CD4-positive, alpha-beta T cell treated with Interleukin-12 subunit alpha and Interleukin-12 subunit beta, for 1 hour (primary cell): ENCODE measurements at places on chromosomes 4 and X.

DNA sequence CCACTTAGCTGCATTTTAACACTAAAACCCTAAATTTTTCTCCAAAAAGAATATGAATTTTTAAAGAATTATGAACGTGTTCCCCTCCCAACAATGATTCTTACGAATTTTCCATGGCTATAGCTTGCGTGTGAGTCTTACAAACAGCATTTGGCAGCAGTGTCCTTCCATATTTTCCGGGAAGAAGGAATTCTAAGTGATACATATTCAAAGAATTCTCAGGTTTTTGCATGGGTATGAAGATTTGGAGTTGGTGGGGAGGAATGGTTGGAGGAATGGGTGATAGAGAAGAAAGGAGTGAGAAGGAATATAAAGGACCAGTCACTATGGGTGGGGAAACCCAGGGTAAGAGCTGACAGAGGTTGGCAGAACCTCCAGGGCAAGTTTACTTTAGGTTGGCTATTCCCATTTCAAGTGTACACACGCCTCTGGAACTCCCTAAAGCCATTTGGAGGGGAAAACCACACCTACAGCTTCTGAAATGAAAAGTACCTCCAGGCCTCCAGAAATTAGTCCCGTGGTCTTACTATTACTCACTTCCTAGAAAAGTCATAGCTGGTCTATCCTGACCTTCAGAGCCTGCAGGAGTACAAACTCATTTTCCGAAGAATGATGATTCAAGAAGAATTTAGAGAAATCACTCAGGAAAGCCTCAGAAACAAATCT, 420.8 kb upstream of the DIPK2B start:
- no peak for DNase-seq

DNA sequence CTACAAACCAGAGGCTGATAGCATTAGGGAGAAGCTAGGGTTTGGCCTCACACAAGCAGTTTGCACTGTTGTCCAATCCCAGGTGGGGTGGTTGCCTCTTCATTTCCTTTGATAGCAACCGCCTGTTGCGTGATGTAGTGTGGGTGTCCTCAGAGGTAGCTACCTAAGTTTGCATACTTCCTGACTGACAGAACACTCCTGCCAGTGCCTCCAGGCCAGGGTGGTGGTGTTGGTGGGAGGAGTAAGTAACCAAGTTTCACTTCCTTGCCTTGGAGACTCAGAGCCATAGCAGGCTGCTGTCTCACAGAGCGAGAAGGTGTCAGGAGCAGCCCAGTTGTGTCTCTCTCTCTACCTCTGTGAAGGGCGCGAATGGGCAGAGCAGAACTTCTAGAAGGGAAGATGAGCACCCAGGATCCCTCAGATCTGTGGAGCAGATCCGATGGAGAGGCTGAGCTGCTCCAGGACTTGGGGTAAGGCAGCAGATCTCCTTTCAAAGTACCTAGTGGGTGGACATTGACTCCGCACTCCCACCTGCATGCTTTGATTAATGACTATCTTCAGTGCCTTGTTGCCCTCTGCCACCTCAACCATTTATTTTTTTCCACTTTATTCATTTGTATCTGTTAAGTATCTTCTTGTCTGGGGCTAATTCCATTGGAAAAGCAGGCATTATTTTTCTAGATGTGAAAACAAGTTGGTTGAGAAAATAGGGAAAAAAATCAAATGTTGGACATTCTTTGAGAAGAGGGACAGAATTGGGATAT, at the start of gene DAPP1:
TSS of gene DAPP1 (plus strand) at position 283 of the 764 bp plus-strand sequence. CDS start at position 370, 87 bp downstream.
- peak; percentile 84 for DNase-seq

- no peak for DNase-seq
Measured at GRCh38 chr4:55758066-55758465, 61.5 kb upstream of the EXOC1L start.

- DNase-seq = no peak
Measured at GRCh38 chr4:57119054-57119651, 9.0 kb upstream of the IGFBP7 start.

DNA sequence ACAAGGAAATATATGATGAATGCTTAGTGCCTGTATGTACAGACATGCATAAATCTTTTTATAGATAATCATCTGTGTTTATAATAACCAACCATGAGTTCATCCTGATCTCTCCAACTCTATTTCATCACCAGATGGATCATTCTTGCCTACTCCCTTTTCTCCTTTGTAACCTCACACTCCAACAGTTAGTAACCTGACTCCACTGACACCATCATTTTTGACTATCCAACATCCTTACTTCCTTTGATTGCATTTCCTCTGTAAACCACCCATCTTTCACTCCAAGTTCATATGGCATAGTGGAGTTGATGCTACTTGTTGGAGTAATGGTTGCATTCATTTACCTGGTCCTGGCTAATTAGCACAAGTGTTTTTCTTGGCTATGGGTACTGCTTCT, 170.6 kb downstream of the ZNF330 start:
- DNase-seq = no peak

DNA sequence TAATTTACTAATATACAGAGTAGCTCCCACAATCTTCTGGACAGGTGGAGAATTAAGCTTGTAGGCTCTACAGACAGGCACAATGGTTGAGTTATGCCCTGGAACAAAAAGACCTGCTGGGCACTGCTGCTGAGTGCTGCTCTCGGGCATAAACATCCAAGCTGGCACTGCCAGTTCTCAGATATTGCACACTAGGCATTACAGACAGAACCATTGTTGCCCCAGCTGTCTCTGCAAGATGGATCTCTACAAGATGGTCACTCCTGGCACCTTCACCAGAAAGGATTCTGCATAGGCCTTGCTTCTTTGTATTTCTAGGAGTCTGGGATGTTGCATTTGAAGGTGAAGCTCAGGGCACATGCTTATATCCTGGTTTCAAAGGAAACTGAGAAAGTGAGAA, 527.1 kb downstream of the STIM2 start:
- no peak for DNase-seq

- DNase-seq = peak; percentile 8
Measured at GRCh38 chr4:174521800-174522182, 497 bp downstream of the HPGD start.

- DNase-seq = no peak
Measured at GRCh38 chr4:78944381-78944780, 5.1 kb upstream of the PAQR3 start.

DNA sequence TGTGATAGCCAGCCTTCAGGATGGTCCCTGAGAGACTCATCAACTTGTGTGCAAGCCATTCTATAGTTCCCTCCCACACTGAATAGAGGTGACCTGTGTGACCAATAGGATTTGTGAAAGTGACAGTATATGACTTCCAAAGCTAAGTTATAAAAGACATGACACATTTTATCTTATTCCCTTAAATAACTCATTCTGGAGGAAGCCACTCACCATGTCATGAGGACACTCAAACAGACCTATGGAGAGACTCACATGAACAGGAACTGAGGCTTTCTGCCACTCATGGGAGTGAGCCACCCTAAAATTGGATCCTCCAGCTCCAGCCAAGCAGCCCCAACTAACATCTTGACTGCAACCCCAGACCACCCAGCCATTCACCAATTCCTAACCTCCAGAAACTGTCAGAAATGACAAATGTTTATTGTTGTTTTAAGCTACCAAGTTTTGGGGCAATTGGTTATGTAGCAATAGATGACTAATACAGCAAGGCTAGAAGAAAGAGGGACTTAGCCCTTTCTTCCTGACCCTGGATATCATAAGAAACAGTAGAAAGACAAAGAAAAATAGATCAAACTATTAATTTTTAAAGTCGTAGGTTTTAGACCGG, 9.0 kb upstream of the CHIC2 start:
- DNase-seq = no peak

- DNase-seq = no peak
Measured at GRCh38 chr4:56671860-56672259, 9.2 kb downstream of the HOPX start.

- DNase-seq = no peak
Measured at GRCh38 chrX:112147206-112147605, 64.6 kb upstream of the TRPC5 start.

DNA sequence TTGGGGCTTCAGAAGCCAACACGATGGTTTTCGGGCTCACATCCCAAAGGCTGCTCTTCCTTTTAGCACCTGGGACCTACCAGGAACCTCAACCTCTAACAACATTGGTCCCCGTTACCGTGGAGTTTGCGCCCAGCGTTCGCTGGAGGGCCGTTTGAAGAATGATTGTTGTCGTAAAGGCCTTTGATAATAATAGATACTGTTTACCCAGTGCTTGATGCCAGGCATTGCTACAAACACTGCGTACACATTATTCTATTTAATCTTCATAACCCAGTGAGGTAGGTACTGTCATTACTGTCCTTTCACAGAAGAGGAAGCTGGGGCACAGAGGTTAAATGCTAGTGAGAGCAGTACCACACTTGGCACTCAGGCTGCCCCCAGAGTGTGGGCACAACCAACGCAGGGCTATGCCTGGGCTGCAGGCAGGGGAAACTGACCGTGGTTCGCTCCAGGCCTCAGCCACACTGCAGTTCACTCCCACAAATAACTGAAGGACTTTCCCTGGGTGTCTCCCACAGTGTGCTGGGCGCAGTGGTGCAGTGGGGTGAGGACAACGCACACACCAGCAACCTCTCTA, 1.0 kb upstream of the ACSL1 start:
- DNase-seq = no peak

- DNase-seq = no peak
Measured at GRCh38 chr4:152591396-152591795, 55.5 kb upstream of the FBXW7 start.

- DNase-seq = no peak
Measured at GRCh38 chr4:84263415-84263814, 235.7 kb downstream of the NKX6-1 start.

- DNase-seq = no peak
Measured at GRCh38 chrX:41339148-41339547, 5.2 kb downstream of the DDX3X start.

GRCh38 chrX:96182366-96182765, 502.3 kb upstream of the DIAPH2 start:
- DNase-seq = no peak

DNA sequence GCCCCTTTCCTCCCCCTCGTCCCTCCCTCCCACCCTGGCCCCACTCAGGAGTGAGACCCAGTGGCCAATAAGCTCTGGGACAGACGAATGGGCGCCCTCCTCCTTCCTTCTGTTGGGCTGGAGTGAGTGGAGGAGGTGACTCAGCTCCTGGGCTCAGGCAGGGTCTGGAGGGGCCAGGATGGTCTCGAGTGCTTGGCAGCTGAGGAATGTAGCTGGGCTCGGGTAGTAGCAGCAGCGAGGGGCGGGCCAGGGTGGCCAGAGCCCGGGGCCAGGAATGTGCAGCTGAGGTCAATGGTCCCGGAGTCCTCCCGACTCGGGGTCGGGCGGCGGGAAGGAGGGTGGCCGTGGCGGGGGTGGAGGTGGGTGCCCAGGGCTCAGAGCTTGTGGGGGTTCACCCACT, 15.0 kb downstream of the G6PD start:
- DNase-seq = no peak

DNA sequence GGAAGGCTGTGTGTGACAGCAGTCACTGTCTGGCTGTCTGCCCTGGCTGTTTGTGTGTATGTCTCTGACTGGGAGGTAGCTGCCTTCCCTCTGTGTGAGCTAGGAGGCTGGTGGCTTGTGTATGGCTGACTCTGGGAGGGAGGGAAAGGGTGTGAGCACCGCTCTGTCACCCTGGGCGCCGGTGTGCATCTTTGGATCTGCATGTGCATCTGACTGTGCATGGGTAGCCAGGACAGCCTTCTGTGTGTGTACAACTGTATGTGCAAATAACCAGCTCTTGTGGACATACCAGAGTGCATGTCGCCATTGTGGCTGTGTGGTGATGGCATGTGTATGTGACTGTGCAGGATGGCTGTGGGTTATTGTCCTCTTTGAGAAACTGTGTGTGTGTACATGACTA, 7.4 kb upstream of the ERAS start:
- no peak for DNase-seq

GRCh38 chrX:123222920-123223319, 38.8 kb downstream of the GRIA3 start:
- no peak for DNase-seq

GRCh38 chr4:52726826-52727580, 24.2 kb downstream of the ERVMER34-1 start:
- no peak for DNase-seq

GRCh38 chr4:15410750-15411149, 17.1 kb upstream of the C1QTNF7 start:
- peak; percentile 33 for DNase-seq

DNA sequence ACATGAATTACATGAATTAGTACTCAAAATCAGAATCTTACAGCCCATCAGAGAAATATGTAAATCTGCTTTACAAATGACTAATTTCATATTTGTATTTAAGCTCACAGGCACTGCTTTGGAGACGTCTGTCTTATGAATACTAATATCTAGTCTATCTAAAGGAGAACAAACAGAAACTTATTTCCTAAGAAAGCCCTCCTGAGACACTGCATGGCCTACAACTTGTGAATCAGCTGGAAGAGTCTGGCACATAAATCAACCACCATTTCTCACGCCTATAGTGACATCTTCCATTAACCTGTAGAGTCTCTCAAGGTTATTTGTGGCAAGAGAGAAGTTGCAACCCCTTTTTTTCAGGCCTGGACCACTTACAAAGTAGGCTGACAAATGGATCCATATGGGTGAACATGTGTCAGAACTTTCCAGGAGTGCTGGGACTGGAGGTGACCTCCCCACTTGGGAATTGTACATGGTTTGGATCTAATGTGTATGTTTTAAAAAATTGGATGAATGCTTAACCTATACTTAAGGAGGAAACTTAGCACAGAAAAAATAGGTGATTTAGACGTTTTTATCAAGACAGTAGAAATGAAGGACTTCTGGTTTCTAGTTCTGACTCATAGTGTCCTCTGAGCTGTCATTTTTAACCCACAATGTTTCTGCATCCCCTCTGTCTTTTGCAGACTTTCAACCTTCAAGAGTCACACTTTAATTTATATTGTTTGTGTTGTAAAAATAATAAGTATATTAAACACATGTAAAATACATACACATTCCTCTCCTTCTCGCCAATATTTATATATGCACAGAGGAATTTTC, 83.2 kb upstream of the ARHGAP24 start:
- DNase-seq = no peak

GRCh38 chr4:187027272-187027671, 303.6 kb upstream of the FAT1 start:
- DNase-seq = no peak
